ENCODE measurements at places on chromosomes 4 and X.

DNA sequence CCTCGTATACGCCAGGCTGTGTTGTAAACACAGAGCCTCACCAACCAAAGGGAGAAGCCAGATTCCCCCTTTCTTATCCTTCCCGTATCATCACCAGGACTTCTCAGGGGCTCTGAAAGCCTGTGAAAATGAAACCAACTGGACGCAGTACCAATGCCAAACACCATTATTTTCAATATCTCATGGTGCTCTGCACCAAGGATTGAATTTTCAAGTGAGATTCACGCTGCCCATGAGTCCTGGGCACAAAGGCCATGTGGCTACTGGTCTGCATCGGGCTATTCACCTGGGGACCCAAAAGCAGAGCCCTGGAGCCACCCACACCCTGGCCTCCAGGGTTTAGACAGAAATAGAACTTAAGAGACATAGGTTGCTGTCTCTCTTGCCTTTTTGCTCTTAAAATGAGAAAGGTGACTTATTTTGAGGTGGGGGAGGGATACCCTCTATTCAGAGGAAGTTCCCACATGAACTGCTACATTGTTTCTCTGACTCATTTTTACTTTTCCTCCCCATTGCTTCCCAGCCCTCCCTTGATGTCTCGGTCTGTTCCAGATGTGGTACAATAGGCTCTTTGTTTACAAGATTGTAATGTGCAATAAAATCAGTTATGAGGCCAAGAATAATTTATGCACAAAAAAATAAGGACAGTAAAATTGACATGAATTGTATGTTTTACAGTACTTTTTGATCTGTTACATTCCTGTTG is 55.4 kb downstream of the MAML3 start:
- peak; percentile 31 for DNase-seq

GRCh38 chr4:43718369-43718768 is 730.2 kb downstream of the KCTD8 start:
- no peak for DNase-seq

GRCh38 chrX:20973038-20973437 is 401.2 kb upstream of the CNKSR2 start:
- no peak for DNase-seq

- DNase-seq = no peak
Observed at GRCh38 chr4:14621731-14622463, 380.4 kb upstream of the CPEB2 start.

GRCh38 chrX:42531441-42531840 is 246.5 kb downstream of the PPP1R2C start:
- no peak for DNase-seq

Data from midbrain (tissue), 1 donor.